ENCODE measurements at places on chromosomes 12 and 14.

DNA sequence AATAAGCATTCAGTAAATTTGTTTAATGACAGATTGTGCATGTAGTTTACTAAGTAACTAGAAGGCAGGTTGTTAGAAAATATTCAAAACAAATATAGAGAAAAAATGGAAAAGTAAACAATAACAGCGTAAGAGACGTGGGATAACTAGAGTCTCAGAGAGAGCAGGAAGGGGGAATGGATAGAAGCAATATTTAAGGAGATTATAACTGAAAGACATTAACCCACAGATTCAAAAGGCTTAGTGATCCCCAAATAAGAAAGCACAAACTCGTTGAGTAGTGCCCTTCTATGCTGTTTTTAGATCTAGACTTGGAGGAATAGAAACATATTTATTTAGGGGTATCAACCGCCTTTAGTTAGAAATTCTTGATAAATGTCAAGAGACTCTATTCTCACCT lies 169.7 kb upstream of the RGS6 start:
- DNase-seq = no peak

DNA sequence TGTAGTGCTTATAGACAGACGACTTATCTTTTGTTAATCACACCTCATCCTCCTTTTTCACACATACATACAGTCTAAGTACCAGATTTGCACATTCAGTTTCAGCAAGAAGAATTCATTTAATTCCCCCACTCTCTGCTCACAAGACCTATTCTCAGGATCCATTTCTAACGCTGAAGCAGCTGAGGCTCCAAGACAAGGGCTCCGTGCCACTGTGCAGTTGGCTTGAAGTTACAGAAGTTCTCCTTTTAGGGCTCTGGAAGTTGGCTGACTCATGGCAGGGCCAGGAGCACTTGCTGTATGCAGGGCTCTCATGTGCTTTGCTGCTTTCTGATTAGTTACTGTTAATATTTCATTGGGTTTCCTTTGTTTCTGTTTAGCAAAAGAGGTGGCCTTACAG lies 1566.9 kb upstream of the TMEM132C start:
- DNase-seq = no peak

DNA sequence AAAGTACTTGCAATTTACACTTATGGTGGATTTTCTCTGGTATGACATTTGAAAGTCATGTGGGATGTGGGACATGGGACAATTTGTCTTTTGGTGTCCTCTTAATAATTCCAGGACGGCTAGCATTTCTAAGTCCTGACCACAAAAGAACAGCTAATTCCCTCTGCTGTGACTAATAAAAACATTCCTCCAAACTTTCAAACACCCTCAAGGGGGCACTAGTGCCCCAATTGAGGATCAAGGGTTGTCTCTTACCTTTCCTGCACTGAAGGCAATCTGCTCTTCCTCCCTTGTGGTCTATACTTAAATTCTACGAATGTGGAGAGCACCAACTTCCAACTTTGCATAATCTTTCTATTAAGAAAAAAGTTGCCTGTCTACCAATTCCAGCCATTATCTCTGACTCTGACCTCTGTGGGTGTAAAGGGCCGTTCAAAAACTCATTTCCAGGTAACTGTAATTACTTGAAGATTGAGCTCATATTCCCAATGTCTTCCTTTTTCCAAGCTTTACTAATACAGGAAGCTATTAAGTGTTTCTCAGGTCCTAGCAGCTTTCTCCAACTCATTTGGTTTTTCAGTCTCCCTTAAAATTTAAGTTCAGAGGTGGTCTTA lies 210.2 kb downstream of the PTPRO start:
- DNase-seq = peak; percentile 59

GRCh38 chr12:9064201-9064814 lies 51.4 kb downstream of the A2M start:
- DNase-seq = peak; percentile 86

DNA sequence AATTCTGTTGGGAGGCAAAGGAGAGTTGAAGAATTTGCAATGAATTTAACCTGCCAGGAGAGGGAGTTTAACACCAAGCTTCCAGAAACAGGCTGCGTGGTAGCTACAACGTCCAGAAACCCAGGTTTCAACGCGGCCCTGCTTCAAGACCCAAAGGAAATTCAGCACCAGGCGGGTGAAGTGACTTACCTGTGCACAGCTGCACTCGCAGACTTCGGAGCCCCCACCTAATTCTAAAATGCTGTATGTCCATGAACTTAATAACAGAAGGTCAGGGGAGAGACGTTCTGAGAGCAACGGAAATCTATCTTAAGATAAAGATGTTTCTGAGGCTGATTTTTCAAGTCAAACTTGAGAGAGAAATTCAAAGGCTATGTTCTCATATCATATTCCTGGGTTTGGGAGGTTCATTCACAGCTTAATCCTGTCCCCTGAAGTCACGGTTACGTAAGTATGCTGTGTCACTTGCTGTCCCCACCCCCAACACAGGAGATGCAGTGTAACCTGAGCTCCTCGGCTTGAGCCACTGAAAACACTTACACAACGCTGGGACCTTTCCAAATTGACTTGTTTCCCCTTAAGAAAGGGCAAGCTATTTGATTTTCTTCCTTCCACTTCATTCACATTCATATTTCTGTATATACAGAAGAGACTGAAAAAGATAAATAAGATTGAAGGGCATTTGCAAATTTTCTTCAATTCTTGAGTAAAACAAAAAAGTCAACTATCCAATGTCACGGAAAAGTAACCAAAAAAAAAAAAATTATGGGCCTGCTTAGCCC lies 22.7 kb downstream of the CLIP1 start:
- peak; percentile 70 for DNase-seq

DNA sequence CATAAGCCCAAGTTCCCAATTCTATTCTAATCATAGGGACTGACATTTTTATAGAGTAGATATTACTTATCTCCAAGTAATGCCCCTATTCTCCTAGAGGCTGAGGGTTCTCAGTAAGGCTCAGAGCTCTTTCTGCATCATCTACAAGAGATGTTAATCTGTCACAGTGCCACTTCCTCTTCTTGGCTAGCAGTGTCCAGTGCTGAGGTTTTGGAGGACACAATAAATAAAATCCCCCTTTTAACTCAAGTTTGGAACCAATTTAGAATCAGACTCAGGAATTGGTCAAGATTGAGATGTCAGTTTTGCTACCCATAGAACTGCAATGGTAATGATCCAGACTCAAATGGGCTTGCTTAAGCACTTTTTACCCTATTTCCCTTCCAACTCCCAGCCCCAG lies 154.1 kb upstream of the ARID2 start:
- no peak for DNase-seq

DNA sequence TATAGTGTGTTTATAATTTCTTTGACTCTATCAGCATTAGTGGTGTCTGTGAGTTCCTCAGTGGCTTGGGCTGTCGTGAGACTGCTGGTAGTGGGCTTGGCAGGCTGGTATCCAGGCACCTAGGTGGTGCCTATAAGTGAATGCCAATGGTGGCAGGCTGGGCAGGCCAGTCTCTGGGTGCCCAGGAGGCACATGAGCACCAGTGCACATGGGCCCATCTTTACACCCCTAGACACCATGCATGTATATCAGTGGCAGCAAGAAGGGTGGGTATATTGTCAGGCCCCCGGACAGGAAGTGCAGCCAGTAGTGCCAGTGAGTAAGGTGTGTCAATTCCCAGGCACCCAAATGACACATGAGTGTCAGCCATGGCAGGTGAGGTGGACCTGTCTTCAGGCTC lies 138.2 kb downstream of the PRKD1 start:
- DNase-seq = no peak

DNA sequence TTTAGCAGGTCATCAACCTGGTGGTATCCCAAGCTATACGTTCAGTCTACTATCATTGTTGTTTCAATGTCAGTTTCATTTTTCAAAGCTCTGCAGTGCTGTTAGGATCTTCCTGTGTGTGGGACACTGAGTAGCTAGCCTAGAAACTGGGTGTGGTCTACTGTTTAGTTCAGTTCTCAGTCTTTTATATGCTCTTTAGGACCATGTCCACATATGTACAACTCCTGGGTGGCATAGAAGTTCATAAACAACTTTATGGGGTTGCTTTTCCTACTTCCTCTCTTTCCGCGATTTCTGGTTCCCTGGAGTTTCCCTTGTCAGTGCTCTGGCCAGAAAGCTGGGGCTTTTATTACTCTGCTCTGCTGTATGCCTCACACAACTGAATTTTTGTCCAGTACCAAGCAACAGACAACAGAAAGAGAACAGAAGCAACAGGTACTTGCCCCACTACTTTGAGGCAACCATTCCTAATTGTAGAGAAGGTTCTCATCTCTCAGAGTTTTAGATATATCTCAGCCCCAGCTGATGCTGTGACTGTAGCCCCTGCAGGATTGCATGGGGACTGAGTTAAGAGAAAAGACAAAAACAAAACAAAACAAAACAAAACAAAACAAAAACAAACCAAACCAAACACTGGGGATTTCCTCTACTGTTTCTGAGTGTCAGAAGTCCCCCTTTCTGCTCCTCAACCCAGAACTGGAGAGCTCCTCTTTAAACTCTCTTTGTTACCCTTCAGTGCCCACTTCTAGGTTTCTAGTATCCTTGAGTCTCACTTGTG lies 30.3 kb downstream of the MIS18BP1 start:
- no peak for DNase-seq

GRCh38 chr12:53578783-53579182 lies 47.4 kb downstream of the ATF7 start:
- DNase-seq = no peak

GRCh38 chr14:69726761-69727511 lies 40.0 kb upstream of the SRSF5 start:
- DNase-seq = peak; percentile 90

DNA sequence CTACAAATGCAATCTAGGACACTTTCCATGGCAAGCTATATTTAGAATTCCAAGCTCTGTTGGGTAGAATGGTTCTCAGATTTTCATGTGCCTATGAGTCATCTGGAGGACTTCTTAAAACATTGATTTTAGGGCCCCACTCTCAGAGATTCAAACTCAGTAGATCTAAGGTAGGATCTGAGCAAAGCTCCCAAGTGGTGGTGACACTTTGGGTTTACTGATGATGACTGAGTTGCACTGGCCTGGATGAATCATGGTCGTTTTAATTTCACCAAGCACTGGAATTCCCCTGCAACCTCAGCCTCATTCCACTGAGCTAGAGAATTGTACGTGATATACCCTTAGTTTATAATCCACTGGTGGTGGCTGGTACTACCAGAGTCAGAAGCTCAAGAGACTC lies 86.5 kb downstream of the PPM1H start:
- no peak for DNase-seq

- DNase-seq = no peak
Measured at GRCh38 chr12:19527866-19528265, 88.6 kb downstream of the AEBP2 start.
